ENCODE measurements at places on chromosomes 7 and 10.

DNA sequence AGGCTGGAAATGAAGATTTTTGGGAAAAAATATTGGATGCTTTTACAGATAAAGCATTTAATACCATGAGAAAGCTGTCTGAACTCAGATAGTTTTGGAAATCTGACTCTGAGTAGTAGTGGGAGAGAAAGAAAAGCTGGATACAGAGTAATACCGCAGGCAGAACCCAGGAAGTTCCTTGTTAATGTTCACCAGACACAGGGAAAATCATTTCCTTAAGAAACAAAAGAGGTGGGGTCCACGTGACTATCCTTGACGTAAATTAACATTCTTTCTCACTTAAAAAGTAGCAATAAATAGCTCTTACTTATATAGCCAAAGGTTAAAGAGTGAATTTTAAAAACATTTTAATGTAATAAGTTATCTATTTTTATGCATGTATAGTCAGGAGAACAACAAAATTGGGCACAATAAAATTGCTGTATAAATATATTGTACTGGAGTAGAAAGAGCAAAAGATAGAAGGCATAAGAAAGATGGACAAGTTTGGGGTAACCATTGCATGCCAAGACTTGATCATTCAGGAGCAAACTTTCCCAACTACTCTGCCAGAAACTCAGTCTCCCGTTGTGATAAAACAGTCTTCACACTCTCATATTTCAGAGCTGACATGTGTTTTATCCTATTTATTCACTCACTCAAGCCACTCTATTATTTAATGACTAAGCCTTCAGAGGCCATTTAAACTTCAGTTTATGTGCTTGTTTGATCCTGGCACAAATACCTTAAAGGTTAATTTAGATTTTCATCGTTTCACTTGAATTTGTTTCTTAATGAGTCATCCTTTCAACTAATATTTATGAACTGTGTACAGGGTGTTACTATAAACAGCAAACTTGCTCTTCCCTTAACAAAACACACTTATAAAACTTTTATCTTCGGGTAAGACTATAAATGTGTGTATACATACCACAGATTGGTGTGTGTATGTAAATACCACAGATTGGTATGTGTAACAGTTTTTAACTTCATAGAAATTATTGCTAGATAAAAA lies 143.1 kb downstream of the GNAI1 start:
- DNase-seq, result no peak

DNA sequence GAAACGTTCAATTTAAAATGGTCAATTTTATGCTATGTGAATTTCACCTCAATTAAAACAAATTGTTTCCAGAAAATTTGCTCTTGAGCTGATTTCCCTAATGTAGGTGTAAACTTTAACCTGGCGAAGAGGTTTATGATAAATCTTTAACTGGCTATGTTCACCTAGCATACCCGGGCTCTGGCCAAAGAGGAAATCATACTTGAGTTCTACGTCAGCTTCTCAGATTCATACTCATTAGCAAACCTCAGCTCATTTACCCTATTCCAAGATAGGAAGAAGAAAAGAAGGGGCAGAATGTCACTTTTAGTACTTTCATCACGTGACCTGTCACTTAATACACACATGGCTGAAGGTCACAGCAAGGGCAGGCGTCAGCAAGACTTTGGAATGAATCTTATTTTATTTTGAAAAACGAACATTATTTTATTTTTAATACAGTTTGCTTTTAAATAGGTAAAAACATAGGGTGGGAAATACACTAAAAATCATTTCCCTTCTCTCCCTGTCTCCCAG lies 97.0 kb downstream of the ABLIM1 start:
- no peak for DNase-seq

- DNase-seq, result no peak
These were observed 20.0 kb upstream of the PARP12 start for GRCh38 chr7:140082770-140083169.

DNA sequence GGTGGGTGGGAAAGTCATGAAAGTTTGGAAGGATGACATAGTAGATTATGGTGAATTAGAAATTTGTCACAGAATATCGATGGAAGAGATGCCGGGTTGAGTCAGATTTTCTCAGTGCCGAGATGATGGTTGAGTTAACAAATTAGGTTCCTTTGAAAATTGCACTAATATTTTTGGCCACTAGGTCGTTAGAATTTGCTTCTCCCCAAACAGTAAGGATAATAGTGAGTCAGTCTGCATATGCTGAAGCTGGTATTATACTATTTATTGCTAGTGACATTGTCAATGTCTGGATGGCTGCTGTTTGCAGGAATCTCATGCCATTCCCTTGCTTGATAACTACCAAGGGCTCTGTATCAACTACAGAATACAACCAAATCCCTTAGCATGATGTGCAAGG lies 37.7 kb upstream of the MINDY3 start:
- DNase-seq, result no peak

GRCh38 chr10:97399843-97400545 lies 1.1 kb downstream of the RRP12 start:
- DNase-seq, result no peak

Data from hindlimb muscle (tissue), 1 donor.